ENCODE measurements at places on chromosomes 4 and X.

GRCh38 chrX:373641-374471, 12.9 kb downstream of the PPP2R3B start:
- peak; percentile 74 for DNase-seq

DNA sequence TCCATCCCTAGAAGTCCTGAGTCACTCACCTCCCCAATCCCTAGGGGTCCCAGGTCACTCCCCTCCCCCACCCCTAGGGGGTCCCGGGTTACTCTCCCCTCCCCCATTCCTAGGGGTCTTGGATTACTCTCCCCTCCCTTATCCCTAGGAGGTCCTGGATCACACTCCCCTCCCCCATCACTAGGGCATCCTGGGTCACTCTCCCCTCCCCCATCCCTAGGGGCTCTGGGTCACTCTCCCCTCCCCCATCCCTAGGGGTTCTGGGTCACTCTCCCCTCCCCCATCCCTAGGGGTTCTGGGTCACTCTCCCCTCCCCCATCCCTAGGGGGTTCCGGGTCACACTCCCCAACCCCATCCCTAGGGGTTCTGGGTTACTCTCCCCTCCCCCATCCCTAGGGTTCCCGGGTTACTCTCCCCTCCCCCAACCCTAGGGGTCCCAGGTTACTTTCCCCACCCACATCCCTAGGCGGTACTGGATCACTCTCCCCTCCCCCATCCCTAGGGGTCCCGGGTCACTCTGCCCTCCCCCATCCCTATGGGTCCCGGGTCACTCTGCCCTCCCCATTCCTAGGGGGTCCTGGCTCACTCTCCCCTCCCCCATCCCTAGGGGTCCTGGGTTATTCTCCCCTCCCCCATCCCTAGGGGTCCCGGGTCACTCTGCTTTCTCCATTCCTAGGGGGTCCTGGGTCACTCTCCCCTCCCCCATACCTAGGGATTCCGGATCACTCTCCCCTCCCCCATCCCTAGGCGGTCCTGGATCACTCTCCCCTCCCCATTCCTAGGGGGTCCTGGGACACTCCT, 2.1 kb downstream of the ASMTL start:
- no peak for DNase-seq

GRCh38 chr4:83516042-83516772, 19.7 kb upstream of the GPAT3 start:
- DNase-seq: no peak

- no peak for DNase-seq
These were observed 90.8 kb downstream of the AFF1 start for GRCh38 chr4:87025614-87026041.

GRCh38 chrX:69282893-69283690, 117.8 kb upstream of the PJA1 start:
- no peak for DNase-seq

DNA sequence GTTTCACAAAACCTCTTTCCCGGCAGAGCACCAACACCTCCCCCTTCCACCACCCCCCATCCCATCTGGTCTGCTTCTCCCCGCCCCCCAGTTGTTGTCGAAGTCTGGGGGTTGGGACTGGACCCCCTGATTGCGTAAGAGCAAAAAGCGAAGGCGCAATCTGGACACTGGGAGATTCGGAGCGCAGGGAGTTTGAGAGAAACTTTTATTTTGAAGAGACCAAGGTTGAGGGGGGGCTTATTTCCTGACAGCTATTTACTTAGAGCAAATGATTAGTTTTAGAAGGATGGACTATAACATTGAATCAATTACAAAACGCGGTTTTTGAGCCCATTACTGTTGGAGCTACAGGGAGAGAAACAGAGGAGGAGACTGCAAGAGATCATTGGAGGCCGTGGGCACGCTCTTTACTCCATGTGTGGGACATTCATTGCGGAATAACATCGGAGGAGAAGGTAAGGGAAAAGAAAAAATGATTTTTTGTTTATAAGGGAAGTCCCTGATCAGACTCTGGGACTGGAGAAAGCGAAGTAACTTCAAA, at the start of gene PDGFRA:
Gene PDGFRA (plus strand): TSS at position 333 of the 541 bp plus-strand sequence. CDS start 29,476 bp downstream, outside the sequence.
- peak; percentile 93 for DNase-seq

- DNase-seq: no peak
These were observed 28.5 kb downstream of the PHEX start for GRCh38 chrX:22060415-22061280.

GRCh38 chr4:8730159-8730558, 137.6 kb downstream of the CPZ start:
- peak; percentile 5 for DNase-seq

Data from femur (tissue), 1 donor.